ENCODE measurements at places on chromosomes 16 and 17.

DNA sequence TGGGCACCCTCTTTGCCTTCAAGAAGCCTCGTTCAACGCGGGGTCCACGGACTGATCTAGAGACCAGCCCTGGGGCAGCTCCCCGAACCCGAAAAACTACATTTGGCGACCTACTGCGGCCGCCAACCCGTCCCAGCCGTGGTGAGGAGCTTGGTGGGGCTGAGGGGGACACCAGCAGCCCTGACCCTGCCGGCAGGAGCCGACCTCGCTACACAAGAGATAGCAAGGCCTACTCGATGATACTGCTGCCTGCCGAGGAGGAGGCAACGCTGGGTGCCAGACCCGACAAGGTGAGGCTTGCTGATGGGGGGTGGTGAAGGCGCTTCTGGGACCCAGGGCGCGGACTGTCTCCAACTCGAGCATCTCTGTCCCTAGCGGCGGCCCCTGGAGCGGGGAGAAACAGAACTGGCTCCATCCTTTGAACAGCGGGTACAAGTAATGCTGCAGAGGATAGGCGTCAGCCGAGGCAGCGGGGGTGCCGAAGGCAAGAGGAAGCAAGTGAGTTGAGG is 5.6 kb downstream of the ACD start:
- no peak for DNase-seq

DNA sequence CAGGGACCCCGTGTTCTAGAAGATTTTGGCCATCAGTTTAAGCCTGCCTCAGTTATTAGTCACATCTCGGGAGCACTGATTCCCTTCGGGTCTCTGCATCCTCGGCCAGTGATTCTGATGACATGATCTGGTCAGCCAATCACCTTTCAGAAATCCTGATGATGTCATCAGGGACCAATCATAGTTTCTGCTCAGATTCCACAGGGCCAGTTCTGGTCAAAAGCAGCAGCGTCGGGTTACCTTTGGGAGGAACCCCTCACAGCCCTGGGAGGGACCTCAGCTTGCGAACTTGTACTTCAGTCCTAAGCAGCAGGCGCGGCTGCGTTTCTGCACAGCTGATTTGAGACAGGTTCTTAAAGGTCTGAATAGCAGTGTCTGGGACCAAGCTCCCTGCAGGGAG is 13.9 kb downstream of the KDM8 start:
- peak; percentile 33 for DNase-seq

DNA sequence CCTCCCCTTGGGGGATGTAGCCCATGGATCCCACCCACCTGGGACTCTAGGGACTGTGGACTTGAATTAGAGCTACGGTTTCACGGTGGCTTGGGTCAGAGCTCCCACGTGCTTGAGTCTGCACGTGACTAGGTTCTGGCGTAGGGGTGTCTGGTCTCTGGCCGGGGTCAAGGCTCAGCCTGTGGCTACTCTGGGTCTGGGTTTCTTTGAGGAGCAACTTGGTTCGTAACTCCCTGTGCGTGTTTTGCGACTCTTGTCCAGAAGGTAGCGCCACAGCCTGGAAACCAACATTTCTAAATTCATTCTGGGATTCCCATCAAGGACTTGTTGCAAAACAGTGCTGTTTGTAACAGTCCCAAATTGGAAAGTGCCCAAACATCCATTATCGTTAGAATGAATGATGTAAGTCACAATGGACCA is 470 bp upstream of the GGT6 start:
- no peak for DNase-seq

GRCh38 chr17:65013613-65014391 is 42.7 kb downstream of the GNA13 start:
- peak; percentile 94 for DNase-seq

Data from GM23248 (cell line).